ENCODE measurements at places on chromosomes 5 and 9.
A peak's percentile ranks its signal among the peaks of the same experiment; 100 is the strongest.

- no peak for DNase-seq
These were observed 8.4 kb downstream of the ZNF474 start for GRCh38 chr5:122137702-122138101.

DNA sequence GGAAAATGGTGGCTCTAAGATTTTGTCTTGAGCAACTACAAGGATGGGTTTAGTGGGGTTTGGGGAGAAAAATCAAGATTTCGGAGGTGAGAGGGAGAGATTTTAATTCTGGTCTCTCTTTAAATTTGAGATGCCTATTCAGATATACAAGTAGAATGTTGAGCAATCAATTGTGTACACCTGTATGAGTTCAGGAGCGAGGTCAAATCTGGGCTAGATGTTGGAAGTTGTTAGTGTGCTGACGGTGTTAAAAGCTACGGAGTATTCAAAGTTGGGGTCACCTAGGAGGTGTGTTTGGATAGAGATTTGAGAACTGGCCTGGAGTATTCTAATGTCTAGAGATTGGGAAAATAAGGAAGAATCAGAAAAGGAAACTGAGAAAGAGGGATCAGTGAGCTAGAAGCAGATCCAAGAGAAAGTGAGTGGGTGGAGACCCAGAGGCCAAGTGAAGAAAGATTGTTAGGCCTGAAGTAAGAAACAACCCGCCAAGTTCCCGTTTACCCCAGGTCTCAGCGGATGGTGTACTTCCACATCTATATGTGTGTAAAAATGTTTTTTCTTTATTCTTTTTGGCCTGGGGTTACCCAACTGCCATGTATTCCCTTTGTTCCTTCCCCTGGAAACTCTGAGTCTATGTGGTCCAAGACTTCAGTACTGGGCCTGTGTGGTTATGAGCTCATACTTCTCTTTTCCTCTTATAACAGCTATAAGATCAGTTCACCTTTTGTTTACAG lies 11.9 kb upstream of the ARHGAP26 start:
- no peak for DNase-seq

GRCh38 chr5:35066260-35066795 lies 18.6 kb upstream of the AGXT2 start:
- DNase-seq = no peak

DNA sequence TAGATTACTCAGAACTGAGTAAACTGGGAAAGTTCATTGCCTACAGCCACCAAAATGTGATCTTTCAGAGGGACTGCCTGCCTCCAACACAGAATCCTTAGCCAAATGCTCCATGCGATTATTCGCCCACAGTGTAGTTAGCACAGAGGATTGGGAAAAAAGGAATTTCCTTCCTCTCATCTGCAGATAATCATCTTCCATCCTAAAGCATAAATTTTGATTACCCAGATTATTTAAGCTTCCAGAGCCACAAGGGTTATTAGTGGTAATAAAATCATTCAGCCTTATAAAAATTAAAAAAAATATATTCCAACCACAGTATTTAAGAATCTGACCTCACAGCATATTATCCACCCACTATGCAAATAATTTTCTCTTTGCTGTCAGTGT lies 285.3 kb upstream of the GRAMD2B start:
- DNase-seq = no peak

- no peak for DNase-seq
These were observed 1.9 kb downstream of the CDH18 start for GRCh38 chr5:19986031-19986619.

- DNase-seq = no peak
These were observed 134.8 kb upstream of the LARP1 start for GRCh38 chr5:154620411-154620810.

DNA sequence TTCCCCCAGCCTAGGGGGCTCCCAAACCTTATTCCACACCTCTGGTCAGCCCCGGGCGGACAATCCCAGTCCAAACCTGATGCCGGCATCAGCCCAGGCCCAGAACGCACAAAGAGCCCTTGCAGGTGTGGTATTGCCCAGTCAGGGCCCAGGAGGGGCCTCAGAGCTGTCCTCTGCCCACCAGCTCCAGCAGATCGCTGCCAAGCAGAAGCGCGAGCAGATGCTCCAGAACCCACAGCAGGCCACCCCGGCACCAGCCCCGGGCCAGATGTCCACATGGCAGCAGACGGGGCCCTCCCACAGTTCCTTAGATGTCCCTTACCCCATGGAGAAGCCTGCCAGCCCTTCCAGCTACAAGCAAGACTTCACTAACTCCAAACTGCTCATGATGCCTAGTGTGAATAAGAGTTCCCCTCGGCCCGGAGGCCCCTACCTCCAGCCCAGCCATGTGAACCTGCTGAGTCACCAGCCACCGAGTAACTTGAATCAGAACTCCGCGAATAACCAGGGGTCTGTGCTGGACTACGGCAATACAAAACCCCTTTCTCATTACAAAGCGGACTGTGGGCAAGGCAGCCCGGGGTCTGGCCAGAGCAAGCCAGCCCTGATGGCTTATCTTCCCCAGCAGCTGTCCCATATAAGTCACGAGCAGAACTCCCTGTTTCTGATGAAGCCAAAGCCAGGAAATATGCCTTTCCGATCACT lies 27.6 kb upstream of the LTC4S start:
- peak; percentile 45 for DNase-seq

DNA sequence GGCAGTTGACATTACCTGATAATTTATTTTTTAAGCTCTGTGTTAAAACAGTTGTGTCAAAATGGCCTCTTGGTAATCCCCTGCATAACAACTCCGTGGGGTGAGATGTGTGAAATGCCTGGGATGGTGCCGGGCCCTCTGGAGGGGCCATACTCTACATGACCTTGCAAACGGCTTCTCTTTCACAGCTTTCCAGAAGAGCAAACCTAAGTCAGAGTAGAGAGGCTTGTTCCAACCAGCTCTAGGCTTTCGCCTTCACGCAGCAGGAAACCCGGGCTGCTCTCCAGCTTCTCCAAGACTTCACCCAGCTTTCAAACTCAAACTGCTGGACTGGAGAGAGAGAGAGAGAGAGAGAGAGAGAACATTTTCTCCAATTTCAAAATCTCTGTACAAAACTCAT lies 120.1 kb downstream of the SNX18 start:
- DNase-seq = no peak

- DNase-seq = no peak
These were observed 55.4 kb downstream of the STK32A start for GRCh38 chr5:147290261-147290660.

GRCh38 chr5:56303511-56303910 lies 70.4 kb upstream of the ANKRD55 start:
- DNase-seq = no peak

GRCh38 chr5:76104027-76104426 lies 20.8 kb downstream of the SV2C start:
- DNase-seq = no peak

- no peak for DNase-seq
These were observed 198.1 kb downstream of the CDK5RAP2 start for GRCh38 chr9:120381839-120382238.
